ENCODE measurements at places on chromosomes 1 and 21.

GRCh38 chr1:222893255-222893654, 78.4 kb downstream of the DISP1 start:
- DNase-seq = no peak

DNA sequence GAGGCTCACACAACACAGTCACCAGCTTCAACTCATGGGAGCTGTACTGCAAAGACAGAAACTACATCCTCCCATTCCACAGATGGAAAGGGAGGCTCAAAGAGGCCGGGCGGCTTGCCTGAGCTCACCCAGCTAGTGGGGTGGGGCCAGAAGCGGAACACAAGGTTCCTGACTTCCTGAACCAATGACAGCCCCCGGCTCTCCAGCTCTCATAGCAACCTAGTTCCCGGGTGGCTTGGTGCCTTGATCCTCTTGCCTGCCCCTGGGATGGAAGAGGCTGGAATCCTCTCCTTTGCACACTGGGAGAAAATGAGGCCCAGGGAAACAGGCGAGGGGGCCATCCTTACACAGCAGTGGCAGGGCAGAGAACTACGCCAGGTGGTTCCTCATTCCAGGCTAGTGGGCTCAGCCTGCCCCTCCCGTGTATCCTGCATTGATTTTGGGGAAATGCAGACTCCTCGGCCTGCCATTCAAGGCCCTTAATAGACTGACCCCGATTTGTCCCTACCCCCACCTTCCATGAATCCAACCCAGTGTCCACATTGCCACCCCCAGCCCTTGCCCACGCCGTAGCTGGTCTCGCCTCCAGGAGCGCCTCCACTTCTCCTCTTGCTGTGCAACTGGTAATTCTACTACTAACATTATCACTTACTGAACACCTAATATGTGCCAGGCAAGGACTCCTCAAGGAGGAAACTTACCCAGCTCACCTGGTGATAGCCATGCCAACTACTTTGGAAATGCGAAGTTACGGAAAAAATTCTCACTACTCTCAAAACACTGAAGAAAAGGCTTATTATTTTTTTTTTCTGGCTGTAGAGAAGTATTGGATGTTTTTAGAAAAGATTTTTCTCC, 5.0 kb downstream of the RAP1GAP start:
- DNase-seq = no peak

DNA sequence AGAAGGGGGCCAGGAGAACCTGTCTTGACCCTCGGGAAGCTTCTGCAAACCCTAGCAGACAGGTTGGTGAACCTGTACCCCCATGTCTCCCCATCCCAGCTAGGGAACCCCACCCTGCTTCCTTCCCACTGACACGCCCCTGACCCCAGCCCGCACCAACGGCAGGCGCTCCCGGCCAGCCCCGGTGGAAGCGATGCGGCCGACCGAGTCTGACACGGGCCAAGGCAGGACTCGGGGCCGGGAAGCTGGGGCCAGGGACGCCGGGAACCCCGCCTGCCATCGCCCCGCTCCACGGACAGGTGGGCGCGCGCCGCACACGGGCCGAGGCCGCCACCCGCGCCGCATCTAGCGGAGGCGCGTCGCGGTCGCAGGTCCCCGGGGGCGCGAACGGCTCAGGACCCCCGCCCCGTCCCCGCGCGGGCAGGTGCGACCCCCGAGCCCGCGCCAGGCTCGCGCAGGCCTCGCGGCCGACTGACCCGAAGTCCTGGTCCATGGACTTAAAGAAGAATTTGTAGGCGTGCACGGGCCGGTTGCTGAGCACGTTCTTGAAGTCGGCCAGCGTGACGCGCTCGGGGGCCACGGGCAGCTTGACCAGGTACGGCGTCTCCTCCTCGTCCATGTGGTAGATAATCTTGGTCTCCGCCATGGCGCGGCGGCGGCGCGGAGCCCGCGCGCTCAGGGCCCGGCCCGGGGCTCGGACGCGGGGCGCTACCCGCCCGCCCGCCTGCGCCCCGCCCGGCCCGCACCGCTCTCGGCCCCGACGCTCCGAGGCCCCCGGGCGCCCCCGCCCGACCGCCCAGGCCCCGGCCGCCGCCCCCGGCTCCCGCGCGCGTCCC, 580 bp downstream of the DVL1 start:
- DNase-seq = peak; percentile 68

GRCh38 chr1:233086961-233087881, 136.8 kb downstream of the NTPCR start:
- DNase-seq = no peak

DNA sequence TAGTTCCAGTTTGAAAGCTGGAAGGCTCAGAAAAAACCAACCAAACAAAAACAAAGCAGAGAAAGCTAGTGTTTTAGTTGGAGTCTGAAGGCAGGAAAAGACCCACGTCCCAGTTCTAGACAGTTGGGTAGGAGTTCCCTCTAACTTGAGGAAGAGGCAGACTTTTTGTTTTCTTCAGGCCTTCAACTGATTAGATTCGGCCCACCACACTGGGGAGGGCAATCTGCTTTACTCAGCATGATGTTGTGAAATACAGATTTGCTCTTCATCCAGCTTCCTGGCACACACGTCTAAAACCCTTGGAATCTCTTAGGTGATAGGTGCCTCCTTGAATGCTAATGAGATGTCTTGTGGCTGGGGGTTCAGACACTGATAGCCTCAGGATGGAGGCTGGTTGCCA, 49.1 kb upstream of the CSF3R start:
- DNase-seq = no peak

Measured in hepatocyte (in vitro differentiated cells).